ENCODE measurements at places on chromosomes 13 and 19.

GRCh38 chr19:47824396-47824795 lies 2.7 kb downstream of the CRX start:
- no peak for DNase-seq

- no peak for DNase-seq
These were observed 10.5 kb downstream of the SPPL2B start for GRCh38 chr19:2338751-2339643.

- DNase-seq: no peak
These were observed 116.1 kb upstream of the TSC22D1 start for GRCh38 chr13:44692173-44692713.

- no peak for DNase-seq
These were observed 98.8 kb downstream of the KDM4B start for GRCh38 chr19:5067678-5068077.

- no peak for DNase-seq
These were observed 2.8 kb downstream of the GIPR start for GRCh38 chr19:45670670-45671453.

GRCh38 chr19:46435009-46435408 lies 6.3 kb upstream of the PNMA8C start:
- DNase-seq: no peak

GRCh38 chr19:1986357-1987162 lies 29.0 kb downstream of the BTBD2 start:
- no peak for DNase-seq
